ENCODE measurements at places on chromosomes 3 and 15.

- DNase-seq: no peak
These were observed 144.6 kb downstream of the LPP start for GRCh38 chr3:188298585-188298984.

DNA sequence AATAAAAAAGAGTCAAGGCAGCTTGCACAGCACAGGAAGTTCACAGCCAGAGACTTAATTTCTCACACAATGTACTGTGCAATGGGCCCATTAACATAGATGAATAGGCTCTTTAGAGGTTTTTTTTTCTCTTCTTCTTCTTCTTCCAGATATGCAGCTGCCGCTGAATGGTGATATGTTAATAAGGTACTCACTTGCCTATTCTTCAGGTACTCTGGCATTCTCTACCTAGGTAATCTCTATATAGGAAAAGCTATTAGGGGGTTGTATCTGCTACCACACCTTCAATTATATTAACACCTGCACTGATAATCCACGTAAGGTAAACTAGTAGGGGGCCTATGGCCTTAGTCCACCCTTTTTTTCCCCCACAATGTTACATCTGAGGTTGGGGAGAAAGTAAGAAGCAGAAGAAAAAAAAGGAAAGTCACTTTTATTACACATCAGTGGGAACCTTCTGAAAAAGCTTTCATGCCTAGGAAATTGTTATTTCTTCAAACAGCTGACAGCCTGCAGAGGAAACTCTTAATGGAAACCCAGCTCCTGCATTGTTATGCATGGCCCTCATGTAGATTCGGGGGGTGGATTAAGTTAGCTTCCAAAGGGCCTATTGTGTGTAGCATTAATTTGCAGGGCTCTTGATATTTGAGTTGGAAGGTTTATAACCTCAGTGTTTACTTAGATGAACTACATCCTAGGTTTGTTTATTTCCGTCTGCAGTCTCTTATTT is 525.5 kb downstream of the ZIC1 start:
- DNase-seq: no peak

- DNase-seq: no peak
These were observed 9.8 kb downstream of the RPL15 start for GRCh38 chr3:23926736-23927135.

GRCh38 chr3:151838574-151839312 is 24.8 kb downstream of the AADAC start:
- peak; percentile 76 for DNase-seq

DNA sequence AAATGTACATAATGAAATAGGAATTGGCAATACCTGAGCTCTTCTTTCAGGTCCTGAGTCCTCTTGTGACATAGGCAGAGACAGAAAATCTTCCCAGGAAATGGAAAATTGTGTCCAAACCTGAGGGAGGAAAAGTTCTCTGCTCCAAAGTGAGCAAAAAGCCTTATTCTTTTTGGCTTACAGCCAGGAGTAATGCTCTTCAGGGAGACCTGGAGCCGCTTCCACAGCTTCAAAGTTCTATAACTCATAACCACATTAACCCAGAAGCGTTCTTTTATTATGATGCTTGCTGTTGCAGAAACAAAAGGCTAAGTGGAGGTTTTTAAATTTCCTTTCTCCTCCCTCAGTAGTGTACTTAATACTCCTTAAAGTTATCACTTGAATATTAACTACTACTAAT is 633 bp downstream of the IGSF10 start:
- peak; percentile 7 for DNase-seq

DNA sequence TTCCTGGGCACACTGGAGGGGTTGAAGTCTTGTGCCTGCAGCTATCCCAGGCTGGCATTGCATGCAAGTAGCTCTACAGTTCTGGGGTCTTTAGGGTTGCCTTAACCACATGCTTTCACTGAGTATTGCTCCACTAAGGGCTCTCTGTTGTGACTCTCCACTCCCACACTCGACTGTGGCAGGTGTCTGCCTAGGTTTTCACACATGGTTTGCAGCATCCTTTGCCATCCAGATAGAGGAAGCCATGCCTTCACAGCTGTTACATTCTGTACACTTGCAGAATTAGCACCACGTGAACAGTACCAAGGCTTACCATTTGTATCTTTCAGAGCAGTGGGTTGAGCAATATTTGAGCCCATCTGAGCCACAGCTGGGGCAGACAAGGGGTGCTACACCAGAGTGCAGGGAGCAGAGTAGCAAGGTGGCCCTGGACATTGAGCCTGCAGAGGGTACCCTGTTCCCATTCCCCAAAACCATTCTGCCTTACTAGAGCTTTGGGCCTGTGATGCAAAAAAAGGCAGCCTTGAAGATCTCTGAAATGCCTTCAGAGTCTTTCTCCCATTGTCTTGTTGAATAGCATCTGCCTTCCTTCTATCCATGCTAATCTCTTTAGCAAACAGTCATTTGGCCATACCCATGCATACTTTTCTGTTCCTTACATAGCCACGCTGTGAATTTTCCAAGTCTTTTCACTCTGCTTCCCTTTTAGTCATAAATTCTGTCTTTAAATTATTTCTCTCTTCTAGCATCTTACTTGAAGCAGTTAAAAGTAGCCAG is 95.2 kb upstream of the PLCL2 start:
- DNase-seq: no peak

GRCh38 chr15:98668566-98669308 is 20.4 kb downstream of the IGF1R start:
- peak; percentile 86 for DNase-seq

GRCh38 chr3:64892671-64893309 is 205.0 kb upstream of the ADAMTS9 start:
- DNase-seq: no peak

GRCh38 chr15:51117270-51117669 is 22.6 kb upstream of the TNFAIP8L3 start:
- peak; percentile 75 for DNase-seq

DNA sequence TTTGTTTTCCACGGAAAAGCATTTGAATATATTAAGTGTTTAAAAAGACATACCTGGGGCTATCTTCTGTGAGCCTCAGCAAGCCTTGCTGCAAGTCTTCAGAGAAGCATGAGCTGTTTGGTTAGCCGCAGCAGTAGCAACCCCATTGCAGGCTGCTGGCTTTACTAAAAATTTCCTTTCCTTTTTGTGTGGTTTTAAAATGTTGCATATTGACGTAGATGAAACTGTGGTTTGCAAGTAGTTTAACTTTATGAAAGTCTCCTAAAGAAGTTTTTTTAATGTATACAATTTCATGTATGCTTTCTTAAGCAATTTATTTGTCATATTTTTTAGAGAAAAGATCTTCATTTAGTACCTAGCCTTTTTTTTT is at the start of gene GPR171:
Gene GPR171, minus strand, starts transcription at position 166 of the 370 bp plus-strand sequence. CDS start 3,830 bp downstream, outside the sequence.
- DNase-seq: no peak

- DNase-seq: no peak
These were observed 32.2 kb upstream of the BCL2A1 start for GRCh38 chr15:80003171-80003570.

DNA sequence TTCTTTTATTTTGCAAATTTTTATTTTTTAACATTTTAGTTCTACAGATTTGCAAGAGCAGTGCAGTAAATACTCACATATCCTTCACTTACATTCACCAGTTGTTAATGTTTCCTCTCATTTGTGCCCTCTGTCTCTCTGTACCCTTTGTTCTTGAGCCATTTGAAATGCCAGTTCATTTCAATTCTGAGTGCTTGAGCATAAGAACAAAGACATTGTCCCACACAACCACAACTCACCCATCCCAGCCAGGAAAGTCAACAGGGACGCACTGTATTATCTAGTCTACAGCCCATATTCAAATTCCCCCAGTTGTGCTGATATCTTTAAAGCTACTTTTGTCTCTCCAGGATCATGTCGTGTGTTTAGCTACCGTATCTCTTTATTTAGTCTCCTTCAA is 141.4 kb upstream of the SLC6A11 start:
- no peak for DNase-seq
